Naive thymus-derived CD8-positive, alpha-beta T cell (primary cell): ENCODE measurements at places on chromosomes 5 and 9.
A peak's percentile ranks its signal among the peaks of the same experiment; 100 is the strongest.

- H3K27me3 ChIP-seq = no peaks in the 10 kb centered on the region
- peaks cover 81% of the 10 kb centered on the region for H3K36me3 ChIP-seq
- no peak for DNase-seq
These were observed 31.2 kb downstream of the NANS start for GRCh38 chr9:98087420-98088354.

- DNase-seq = peak; percentile 67
- H3K4me1 ChIP-seq = no peaks in the 10 kb centered on the region
- H3K4me3 ChIP-seq = no peak overlapping the region
- no peaks in the 10 kb centered on the region for H3K36me3 ChIP-seq
These were observed 225.1 kb downstream of the ADGRV1 start for GRCh38 chr5:90783460-90784333.

GRCh38 chr9:706606-707459 lies 134.7 kb upstream of the DMRT1 start:
- H3K4me1 ChIP-seq = peaks cover 14% of the 10 kb centered on the region
- peak overlapping the region; percentile 76 for H3K4me3 ChIP-seq
- H3K27me3 ChIP-seq = peaks cover 10% of the 10 kb centered on the region
- DNase-seq = no peak

GRCh38 chr5:173028811-173029327 lies 27.3 kb upstream of the CREBRF start:
- H3K27ac ChIP-seq = no peak overlapping the region
- no peaks in the 10 kb centered on the region for H3K27me3 ChIP-seq
- no peak overlapping the region for H3K4me3 ChIP-seq
- H3K36me3 ChIP-seq = peaks cover 4% of the 10 kb centered on the region
- no peak for DNase-seq
- peaks cover 29% of the 10 kb centered on the region for H3K4me1 ChIP-seq

DNA sequence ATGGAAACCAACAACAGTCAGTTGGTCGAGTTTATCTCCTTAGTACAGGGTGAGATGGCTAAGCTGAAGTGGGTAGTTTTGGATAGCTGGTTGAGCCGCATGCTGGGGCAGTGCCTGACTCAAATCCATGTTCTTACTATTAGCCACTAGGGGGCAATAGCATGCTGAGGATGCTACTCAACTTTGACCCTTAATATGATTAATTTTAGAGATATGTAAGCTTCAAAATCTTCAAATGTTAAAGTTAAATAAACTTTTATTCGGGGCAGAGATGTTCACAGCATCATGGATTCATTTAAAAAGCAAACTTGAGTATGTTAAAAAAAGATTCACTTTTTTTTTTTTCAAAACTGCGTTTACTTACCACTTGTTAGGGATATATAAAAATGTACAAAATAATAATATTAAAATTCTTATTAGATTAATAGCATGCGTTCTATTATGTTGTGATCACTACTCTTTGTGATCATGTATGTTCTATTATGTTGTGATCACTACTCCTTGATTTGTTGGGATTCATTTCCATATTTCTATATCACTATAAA lies 57.0 kb downstream of the C9orf153 start:
- DNase-seq = peak; percentile 11
- no peak overlapping the region for H3K4me3 ChIP-seq
- no peak overlapping the region for H3K27ac ChIP-seq
- H3K36me3 ChIP-seq = no peaks in the 10 kb centered on the region

DNA sequence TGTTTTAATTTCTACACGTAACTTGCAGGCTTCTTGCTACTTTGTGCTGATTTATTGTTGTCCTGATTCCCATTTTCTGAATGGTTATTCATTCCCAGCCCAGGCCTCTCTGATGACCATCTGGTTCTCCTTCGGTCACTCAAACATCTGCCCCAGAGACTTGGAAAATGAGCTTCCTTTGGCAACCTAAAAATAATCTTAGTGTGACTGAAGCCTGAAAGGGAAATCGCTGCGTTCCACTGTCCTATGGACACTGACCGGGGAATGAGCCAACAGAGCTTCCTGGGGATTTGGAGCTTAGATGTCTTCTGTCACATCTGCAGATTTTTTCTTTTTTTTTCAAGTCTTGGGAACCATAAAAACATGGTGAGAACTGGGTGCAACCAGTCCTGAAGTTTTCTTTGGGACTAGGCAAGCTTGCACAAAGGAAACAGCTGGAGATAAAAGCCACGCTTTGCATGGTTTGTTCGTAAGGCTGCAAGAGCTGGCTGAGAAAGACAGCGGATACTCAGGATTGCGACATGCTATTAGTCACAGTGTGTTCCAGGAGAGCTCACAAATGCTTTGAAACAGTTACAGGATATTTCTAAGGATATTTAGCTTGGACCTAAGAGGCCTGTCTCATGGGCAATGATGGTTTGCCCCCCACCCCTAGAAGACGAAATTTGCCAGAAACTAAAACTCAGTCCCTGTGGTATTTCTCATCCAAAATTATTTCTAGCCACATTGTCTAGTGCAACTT lies 146.2 kb downstream of the GOLPH3 start:
- H3K4me1 ChIP-seq = peaks cover 5% of the 10 kb centered on the region
- no peaks in the 10 kb centered on the region for H3K27me3 ChIP-seq
- no peak for DNase-seq
- H3K4me3 ChIP-seq = no peak overlapping the region

- H3K36me3 ChIP-seq = no peaks in the 10 kb centered on the region
- H3K27me3 ChIP-seq = no peaks in the 10 kb centered on the region
- no peak for DNase-seq
- H3K4me1 ChIP-seq = no peaks in the 10 kb centered on the region
These were observed 1208.2 kb upstream of the C9orf72 start for GRCh38 chr9:28781481-28781880.
